ENCODE measurements at places on chromosomes 13 and 19.

DNA sequence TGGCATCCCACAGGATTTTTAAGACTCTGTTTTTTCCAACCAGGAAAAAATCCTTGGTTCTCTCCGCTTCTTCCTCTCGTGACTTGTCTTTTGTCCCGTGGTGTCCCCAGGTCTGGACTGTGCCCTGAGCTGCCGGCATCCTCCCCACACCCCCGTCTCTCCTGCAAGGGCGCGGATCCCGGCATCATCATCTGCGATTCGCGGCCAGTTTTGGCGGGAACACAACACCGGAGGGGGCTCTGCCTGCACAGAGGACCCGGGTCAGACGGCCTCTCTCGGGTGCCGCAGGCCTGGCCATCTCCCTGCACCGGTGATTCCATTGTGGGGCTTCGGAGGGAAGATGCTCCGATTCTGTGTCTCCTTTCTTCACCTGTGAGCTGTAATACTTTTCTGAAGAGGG, 18.8 kb upstream of the GAS6 start:
- no peak for DNase-seq

GRCh38 chr13:101673360-101674105, 221.1 kb downstream of the ITGBL1 start:
- DNase-seq: no peak

- DNase-seq: no peak
These were observed 10.4 kb downstream of the GPR180 start for GRCh38 chr13:94612050-94612449.

- no peak for DNase-seq
These were observed 3.5 kb upstream of the OBI1 start for GRCh38 chr13:78662467-78662866.

DNA sequence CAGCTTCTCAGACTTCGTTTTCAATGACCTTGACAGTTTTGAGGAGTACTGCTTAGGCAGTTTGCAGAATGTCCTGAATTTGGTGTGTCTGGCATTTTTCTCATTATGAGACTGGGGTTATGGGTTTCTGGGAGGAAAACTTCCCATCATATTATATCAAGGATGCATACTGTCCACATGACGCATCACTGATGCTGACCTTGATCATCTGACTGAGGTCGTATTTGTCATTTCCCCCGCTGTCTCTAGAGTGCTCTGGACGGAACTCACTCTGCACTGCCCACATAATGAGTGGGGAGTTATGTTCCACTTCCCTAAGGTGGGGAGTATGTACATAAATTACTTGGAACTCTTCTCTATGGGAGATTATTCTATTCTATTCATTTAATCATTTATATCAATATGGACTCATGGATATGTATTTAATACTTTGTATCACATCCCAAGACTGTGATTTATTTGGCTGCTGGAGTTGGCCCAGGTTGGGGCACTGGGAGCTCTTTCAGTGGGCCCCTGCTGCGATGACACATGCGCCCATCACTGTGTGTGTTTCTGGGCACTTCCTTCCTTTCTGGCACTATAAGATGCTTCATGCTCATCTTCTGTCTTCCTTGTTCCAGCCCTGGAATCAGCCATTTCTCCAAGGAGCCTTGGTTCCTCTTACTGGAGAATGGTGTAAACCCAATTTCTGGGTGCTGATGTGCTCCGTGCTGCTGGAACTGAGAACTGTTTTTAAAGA, 138.6 kb downstream of the MIPEP start:
- no peak for DNase-seq

- peak; percentile 28 for DNase-seq
These were observed 7.2 kb downstream of the RNASEH2B start for GRCh38 chr13:50916701-50917184.
